ENCODE measurements at places on chromosomes 6 and 20.

- DNase-seq = no peak
Observed at GRCh38 chr6:25465941-25466340, 186.1 kb upstream of the SCGN start.

GRCh38 chr20:17866234-17867001, 102.2 kb downstream of the SNX5 start:
- no peak for DNase-seq

DNA sequence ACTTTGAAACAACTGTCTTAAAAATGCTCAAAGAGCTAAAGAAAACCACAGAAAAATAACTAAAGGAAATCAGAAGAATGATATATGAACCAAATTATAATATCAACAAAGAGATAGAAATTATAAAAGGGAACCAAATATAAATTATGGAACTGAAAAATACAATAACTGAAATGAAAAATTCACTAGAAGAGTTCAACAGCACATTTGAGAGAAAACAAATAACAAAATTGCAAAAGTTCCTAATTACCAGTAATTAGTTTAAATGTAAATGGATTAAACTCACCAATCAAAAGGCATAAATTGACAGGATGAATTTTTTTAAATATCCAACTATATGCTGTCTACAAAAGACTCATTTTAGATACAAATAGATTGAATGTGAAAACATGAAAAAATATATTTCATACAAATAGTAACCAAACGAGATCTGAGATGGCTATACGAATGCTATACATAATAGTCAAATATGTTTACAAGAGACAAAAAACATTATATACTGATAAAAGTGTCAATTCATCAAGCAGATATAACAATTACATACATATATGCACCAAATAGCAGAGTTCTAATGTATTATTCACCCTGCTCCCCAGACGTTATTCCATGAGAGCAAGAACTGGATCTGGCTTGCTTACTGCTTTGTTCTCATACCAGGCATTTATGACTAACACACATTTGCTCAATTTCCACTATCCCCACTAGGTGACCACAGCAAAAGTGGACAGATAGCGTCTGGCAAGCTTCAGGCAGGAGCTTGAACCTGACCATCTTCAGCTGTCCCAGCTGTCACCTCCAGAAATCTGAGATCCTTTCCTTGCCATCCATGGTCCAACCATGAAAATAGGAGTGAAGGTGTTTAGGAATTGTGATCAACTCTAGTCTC, 72.4 kb upstream of the SIRPA start:
- DNase-seq = no peak

GRCh38 chr20:62535282-62535811, 59.6 kb upstream of the GATA5 start:
- no peak for DNase-seq

DNA sequence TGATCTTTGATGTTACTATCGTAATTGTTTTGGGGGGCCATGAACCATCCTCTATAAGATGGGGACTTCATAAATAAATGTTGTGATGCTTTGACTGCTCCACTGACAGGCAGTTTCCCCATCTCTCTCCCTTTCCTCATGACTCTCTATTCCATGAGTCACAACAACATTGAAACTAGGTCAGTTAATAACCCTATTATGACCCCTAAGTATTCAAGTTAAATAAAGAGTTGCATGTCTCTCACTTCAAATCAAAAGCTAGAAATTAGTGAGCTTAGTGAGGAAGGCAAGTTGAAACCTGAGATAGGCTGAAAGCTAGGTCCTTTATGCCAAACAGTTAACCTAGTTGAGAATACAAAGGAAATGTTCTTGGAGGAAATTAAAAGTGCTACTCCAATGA, 491.0 kb downstream of the HAO1 start:
- no peak for DNase-seq

DNA sequence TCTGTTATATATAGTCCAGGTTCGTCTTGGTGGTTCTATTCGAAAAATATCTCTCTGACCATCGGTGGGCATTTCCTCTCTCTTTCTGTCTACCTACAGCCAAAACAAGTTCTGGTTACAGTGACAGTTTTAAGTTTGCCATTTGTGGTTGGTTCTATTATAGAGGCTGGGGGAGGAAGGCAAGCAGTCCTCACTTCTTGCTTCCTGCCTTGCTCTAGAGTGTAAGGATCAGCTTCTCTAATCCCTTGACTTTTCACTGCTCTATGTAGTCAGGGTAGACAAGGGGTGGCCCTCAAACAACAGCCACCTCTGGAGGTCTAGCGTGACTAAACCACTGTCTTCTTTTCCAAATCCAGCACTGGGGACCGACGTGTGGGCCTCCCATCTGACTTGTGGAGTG, 16.1 kb downstream of the E2F3 start:
- DNase-seq = no peak

GRCh38 chr6:9412951-9413559, 977.7 kb upstream of the SLC35B3 start:
- DNase-seq = peak; percentile 68

DNA sequence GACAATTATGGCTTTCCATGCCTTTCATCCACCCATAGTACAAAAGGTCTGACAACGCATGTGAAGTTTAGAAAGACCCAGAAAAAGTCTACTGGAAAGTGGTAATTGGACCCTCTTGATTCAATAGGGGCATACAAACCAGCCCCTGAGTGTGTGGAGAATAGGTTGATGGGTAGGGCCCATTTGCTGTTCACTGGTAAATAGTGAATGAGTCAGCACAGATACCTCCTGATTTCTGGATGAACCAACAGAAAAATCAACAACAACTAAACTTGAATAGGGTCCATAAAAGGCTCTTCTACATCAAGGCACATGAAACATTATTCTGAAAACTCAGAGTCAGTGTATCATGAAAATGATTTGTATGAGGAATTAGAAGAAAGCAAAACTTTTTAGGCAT, 235.4 kb upstream of the SLC35B3 start:
- no peak for DNase-seq

GRCh38 chr6:168413856-168414255, 27.1 kb upstream of the SMOC2 start:
- DNase-seq = no peak

DNA sequence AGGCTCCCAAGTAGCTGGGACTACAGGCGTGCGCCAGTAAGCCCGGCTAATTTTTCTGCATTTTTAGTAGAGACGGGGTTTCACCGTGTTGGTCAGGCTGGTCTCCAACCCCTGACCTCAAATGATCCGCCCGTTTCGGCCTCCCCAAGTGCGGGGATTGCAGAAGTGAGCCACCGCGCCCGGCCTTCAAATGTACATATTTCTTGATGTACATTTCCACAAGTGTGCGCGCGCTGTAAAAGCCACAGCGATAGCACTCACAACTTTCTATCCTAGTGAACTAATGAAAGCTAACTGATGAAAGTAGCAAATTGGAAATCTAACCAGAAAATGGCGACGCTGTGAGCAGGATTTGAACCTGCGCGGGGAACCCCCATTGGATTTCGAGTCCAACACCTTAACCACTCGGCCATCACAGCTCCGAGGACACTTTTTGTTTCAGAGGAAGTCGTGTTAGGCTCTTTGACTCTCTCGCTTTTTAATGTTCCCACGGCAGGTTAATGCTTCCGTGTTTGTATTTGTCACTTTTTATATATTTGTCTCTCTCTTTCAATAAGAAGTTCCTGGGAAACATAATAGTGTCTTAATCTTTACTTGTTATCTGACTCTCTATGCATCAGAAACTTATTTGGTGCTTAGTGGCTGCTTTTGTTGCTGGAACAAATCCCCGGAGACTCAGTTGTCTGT, 199.4 kb upstream of the ZNF184 start:
- no peak for DNase-seq

DNA sequence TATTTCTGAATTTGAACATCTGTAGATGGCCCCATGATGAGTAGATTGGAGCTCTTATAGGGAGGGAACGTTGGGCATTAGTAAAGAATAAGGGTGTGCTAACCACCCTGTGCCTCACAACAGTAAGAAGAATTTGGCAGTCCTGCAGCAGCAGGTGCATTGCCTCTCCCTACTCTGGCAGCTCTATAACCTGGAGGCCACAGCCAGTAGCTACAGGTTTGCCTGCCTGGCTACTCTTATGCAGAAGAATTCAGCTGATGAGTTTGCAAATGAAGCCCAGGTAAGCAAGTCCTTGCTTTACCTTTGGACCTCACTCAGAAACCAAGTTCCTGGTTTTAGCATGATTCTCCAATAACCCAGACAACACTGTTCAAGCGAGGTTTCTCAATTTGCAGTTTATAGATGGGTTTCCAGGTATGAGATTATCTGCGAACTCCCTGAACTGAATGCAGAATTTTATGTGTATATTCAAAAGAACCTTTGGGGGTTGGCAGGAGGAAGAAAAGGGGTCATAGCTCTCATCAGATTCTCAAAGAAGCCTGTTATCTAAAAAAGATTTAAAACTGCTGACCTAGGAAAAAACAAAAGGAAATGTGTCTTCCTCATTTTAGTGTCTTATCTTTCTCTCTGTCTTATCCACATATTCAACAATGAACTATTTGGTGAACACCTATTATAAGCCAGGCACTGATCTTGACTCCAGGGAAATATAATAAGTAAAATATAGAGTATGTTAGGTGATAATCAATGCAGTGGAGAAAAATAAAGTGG, 18.9 kb downstream of the TREML1 start:
- DNase-seq = no peak

GRCh38 chr6:142853244-142854180, 91.5 kb downstream of the HIVEP2 start:
- DNase-seq = no peak

- DNase-seq = no peak
Observed at GRCh38 chr20:60010689-60011458, 52.7 kb downstream of the CDH26 start.

DNA sequence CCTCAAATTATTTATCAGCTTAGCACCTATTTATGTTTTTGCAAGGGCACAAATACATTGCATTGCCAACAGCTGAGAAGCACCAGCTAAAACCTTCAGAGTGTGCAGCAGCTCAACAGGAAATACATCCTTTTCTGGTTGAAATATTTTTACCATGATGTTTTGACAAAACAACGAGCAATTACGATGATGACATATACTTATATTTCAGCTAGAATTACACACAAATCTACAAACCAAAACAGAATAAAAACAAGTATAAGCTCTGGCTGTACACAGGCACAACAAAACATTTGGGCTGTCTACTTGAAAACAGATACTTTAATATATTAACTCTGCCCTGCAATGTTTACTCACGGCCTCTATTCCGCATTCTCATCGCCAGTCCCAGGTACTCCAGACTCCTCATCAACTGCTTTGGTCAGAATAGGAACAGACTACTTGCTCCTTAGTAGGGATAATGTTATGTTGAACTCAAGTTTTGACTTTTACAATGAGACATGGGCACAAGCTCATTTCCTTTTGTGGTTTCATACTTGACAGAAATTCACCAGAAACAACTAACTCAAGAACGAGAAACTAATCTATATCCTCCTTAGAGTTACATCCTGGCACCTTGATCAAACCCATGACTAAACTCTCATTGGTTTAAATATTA, 377.6 kb downstream of the ESR1 start:
- no peak for DNase-seq

- DNase-seq = no peak
Observed at GRCh38 chr6:35046862-35047261, 94.3 kb downstream of the TCP11 start.

- DNase-seq = no peak
Observed at GRCh38 chr6:166253281-166253681, 54.9 kb downstream of the PRR18 start.

DNA sequence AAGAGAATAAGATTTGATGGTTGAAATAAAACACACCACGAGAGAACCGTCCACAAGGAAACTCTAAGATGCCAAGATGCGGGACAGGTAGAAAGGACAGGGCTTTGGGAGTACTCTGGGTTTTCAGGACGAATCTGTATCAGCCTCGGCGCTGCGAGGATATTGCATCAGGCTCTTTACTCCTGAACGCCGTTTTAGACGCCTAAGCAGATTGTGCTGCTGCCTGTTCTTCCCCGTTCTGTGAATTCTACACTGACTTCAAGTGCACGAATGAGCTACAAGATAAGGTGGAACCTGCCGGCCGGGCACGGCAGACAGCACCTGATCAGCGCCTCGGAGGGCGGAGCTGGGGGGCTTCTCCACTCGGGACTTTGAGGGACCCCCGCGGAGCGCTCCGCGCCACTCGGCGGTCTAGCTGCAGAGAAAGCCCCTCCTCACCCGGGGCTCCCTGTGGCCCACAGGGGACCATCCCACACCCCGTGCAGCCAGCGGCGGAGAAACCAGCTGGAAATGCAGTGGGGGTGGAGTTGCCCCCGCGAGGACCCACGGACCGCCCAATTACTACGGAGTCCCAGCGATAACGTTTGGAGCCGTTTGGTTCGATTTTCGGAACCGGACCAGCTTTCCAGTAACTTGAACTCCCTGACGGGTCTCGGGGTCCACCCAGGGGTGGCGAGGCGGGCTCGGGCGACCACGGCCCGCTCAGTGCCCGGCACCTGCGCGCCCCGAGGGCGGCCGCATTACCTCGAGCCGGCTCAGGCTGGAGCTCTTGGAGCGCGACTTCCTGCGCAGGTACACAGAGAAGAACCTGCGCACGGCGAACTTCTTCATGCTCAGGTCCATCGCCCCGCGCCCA, 646 bp downstream of the RPS6KA2 start:
- DNase-seq = peak; percentile 95

- DNase-seq = no peak
Observed at GRCh38 chr20:51067792-51068191, 44.9 kb upstream of the KCNG1 start.

DNA sequence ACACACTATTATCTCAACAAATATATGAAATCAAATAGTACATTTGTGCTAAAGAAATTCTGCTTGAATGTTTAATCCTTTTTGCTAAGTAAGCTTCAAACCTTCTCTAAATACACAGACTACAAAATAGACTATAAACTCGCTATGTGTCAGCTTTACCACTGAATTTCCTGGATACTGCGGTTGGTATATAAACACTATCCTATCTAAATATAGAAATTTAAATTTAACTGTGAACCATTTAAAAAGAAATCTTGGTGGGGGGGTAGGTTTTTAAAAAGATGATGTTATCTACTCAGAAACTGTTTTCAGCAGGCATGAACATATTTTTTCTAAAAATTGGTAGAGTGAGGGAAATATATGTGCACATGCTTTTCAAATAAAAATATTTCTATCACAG, 306.5 kb upstream of the RUNX2 start:
- no peak for DNase-seq

GRCh38 chr20:35093267-35093884, 769 bp upstream of the TRPC4AP start:
- DNase-seq = no peak

GRCh38 chr20:17971300-17972013, 2.6 kb downstream of the MGME1 start:
- DNase-seq = no peak

DNA sequence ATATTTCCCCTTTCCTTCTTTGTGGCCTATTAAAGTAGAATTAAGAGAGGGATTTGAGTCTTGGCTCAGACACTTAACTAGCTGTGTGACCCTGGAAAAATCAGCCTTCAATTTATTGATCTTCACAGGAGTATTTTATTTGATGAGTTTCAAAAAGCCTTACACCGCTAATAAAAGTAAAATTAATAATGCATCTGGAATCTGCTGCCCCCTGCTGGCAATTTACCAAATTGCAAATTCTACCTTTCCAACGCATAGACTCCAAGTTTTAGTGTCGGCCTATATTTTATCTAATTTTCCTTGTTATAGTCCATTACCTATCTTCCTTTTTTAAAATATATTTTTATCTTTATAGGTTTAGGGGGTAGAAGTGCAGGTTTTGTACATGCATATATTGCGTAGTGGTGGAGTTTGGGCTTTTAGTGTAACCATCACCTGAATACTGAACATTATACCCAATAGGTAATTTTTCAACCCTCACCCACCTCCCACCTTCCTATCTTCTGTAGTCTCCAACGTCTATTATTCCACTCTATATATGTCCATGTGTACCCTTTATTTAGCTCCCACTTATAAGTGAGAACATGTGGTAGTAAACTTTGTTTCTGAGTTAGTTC, 46.3 kb downstream of the GOPC start:
- DNase-seq = peak; percentile 18

GRCh38 chr6:100987556-100987955, 106.4 kb upstream of the ASCC3 start:
- DNase-seq = no peak

Measured in NCI-H1417 (cell line).